GM12878 (cell line): ENCODE measurements at places on chromosomes 7 and 10.

DNA sequence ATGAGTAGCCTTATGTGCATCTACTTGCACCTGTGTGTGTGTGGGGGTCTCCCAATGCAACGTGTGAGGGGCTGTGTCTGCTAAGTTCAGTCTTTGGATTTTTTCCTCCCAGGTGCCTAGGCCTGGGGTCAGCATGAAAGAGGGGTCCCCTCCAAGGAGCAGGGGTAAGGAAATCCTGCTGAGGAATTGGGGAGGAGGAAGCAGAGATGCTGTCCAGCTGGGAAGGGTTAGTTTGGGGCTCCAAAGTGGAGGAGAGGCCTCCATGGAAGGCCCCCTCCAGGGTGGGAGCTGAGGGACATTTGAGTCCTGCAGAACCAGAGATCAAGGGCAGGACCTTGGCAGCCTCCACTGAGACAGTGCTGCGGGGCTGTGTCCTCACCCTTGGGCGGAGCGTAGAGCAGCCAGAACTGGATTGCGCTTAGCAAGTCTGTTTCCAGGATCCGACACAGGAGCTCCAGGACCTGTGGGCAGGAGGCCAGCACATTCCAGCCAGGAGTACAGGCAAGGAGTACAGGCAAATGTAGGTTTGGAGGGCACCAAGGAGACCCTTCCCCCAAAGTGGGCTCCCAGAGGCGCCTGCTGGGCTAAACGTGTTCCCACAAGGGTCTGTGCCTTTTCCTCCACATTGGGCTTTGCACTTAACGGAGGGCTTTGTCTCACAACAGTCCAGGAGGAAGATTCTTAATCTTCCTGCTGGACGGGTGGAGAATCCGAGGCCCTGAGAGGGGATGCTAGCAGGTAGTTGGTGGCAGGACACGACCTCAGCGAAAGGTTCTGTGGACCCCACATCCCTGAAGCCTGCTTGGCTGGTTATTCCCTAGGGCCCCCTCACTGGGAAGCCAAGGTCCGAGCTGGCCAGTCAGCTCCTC, 10.1 kb downstream of the TBATA start:
- no peak for DNase-seq

- no peak for DNase-seq
These were observed 14.6 kb downstream of the PALS2 start for GRCh38 chr7:24587853-24588252.

DNA sequence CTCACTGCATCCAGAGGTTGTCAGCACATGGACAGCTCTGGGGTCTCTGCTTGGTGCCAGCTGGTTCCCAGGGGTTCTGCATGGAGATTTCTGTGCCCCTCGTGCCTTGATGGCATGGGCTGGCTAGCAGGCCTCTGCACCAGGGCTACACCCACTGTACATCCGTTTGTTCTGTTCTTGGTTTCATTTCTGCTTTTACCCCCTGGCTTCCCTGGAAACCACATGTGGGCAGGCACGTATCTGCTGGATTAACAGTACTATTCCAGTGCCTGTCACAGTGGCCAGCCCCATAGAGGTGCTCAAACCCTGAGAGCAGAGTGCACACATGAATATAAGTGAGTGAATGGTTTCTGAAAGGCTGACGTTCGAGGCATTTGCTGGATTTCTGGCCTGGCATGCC, 207.2 kb upstream of the GPR26 start:
- DNase-seq, result peak; percentile 24

GRCh38 chr10:29377333-29377961, 88.6 kb downstream of the LYZL1 start:
- no peak for DNase-seq

DNA sequence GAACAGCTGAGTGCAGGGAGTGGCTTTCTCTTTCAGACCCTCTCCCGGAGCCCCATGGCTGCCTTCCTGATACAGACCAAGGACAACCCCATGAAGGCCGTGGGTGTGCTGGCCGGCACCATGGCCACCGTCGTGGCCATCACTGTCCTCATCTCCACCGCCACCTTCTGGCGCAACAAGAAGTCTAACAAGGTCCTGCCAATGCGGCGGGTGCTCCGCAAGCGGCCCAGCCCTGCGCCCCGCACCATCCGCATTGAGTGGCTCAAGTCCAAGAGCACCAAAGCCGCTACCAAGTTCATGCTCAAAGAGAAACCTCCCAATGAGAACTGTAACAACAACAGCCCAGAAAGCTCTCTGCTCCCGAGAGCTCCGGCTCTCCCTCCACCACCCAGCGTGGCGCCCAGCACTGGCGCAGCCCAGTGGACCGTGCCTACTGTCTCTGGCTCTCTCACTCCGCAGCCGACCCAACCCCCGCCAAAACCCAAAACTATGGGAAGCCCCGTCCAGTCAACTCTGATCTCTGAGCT, 11.2 kb downstream of the LRIT2 start:
- no peak for DNase-seq

DNA sequence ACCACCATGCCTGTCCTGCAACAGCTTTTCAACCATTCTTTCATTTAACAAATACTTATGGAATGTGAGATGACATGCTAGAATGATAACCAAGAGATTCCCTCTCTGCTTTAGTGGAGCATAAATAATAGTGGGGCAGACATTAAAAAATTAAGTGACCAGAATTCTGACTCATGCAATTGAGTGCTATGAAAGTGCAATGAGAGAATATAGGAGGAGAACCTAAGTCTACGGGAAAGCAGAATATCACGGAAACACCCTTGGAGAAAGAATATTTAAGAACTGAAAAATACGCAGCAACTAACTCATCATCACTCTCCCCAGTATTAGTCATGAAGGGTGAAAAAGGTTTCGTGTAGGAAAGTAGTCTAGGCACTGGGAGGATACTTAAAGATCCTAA, 7.1 kb downstream of the KIF5B start:
- DNase-seq, result no peak

GRCh38 chr7:36039671-36040070, 113.4 kb upstream of the EEPD1 start:
- no peak for DNase-seq
